ENCODE measurements at places on chromosomes 5 and 9.
A peak's percentile ranks its signal among the peaks of the same experiment; 100 is the strongest.

DNA sequence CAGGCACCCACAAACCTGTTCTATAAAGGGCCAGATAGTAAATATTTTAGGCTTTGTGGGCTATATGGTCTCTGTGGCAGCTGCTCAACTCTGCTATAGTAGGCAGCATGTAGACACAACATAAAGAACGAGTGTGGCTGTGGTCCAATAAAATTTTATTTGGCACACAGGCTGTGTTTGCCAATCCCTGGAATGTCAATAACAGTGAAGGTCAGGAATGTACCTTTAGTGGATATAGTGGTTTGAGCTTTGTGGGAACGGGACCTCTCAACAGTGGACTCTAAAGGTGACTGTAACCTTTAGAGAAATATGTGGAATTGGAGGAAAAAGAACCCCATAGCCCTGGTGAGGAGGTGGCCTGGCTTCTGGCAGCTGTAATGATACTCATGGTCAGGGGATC, 145.2 kb downstream of the MAST4 start:
- no peak for DNase-seq

GRCh38 chr5:172095368-172096206, 89.1 kb upstream of the FBXW11 start:
- DNase-seq, result no peak

GRCh38 chr5:172573120-172573882, 67.8 kb upstream of the NEURL1B start:
- no peak for DNase-seq

GRCh38 chr5:133319905-133320520, 268.2 kb downstream of the HSPA4 start:
- DNase-seq, result no peak

DNA sequence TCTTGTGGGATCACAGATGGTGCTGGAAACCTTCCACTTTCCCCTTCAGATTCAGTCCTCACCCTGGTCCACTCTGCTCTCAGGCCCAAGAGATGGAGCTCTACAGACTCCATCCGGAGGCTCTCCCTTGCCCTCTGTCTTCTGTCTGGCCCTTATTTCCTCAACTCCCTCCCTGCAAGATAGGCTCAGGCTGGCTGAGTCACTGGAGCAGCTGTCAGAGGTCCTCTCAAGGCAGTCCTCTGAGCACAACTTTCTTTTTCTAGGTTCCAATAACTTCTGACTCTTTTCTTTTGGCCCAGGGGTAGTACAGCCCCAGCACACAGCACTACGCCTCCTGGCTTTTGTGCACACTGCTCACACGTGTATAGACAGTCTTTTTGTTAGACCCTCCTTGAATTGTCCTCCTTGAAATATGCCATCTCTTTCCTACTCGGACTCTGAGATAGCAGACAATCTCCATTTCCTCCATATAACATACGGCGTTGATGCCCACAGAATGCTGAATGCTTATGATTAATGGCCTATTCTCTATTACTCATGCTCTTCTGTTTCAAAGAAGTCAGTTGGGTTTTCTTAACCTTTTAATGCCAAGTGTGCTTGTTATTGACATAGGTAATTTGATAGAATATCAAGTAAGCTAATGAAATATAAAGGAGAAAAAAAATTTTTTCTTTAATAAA, 193.1 kb downstream of the SLC12A2 start:
- no peak for DNase-seq

DNA sequence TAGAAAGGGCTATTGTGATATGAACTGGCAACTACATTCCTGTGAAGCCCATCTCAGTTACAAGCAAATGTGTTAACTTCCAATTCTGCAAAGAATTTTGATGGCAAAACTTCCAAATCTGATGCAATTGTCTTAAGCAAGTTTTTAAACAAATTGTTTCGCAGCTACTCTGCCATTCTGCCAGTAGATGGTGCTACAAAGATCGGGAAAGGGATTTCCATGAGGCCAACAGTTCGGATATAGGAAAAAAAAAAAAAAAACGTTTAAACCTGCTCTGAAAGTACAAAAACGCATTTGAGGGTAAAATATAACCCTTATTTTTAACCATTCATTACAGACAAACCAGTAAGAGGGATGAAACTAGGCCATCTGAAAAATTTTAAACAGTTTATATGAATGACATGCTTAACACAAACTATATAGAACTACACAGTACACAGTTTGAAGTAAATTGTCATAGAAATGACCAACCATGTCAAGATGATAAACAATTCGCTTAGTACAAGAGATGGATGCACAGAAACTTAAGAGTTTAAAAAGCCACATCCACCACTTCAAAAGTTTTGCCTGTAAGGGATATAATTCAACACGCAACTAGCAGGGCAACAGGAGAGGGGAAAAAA, 2.2 kb downstream of the HNRNPA0 start:
- DNase-seq, result peak; percentile 62

- DNase-seq, result no peak
Measured at GRCh38 chr9:14293801-14294200, 20.1 kb downstream of the NFIB start.

DNA sequence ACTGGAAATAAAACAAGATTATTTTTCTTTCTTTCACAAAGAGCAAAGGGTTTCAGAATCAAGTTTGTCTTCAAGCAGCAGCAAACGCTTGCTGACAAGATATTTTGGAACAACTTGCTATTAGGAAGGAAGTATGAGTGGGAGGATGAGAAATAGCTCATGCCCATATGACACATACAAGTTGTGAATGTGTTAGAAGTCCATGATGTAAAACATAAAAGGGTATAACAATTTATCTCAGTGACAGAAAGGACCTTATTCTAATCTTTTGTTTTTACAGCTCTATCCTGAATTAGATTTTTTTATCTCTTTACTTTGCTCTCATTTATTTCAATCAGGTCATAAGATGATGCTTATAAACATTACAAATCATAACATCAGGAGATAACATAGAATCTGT, 516.6 kb upstream of the MEF2C start:
- DNase-seq, result no peak

GRCh38 chr5:138605254-138605972, 30.2 kb upstream of the HSPA9 start:
- DNase-seq, result no peak

- no peak for DNase-seq
Measured at GRCh38 chr5:166750376-166750775, 1541.1 kb upstream of the WWC1 start.

DNA sequence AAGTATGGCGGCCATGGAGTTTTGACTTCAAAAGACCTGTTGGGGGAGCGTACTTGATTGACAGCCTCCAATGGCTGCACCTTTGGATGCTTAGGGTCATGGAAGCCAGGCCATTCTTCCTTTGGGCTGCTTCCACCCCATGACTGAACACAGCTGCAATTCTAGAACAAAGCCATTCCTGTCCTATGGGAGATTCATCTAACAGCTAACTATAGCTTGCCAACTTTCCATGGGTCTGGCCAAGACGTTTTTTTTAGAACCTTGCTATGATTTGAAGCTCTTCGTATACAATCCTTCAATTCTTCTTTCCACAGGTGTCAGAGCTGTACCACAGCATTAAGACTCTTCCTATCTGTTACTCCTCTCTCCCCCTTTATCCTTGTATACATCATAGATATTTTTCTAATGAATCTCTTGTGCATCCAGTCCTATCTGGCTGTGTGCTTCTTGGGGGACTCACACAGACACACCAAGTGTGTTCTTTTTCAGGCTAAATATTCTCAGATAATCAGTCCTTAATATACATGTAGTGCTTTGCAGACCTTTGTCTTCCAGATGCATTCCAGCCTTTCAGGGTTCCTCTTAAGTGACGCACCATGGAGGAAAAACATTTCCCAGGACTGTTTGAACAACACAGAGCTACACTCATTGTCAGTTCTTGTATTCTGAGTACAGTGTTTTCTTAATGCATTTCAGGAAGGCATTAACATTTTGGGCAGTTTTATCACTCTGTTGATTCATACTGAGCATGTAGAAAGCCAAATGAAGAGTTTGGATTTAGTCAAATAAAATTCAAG, 198.9 kb downstream of the TAF11L14 start:
- DNase-seq, result no peak

GRCh38 chr5:15124871-15125568, 253.4 kb upstream of the ANKH start:
- DNase-seq, result no peak

- DNase-seq, result no peak
Measured at GRCh38 chr5:58440901-58441460, 18.9 kb downstream of the PLK2 start.

DNA sequence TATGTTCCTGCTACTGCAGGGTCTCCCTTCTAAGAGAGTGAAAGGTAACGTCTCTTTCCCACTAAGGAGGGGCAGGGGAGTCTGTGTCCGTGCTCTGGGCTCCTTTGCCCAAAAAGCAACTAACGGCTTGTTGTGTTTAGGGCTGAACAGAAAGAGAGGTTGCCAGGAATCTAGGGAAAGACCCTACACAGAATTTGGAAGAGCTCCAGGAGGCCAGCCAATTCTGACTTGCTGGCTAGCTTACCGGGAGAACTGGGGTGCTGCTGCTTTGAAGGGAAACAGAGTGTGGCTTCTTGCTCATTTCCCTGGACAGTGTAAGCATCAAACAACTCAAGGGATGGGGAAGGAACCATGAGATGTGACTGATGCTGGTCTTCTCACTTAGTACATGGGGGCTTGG, 176.1 kb downstream of the GADD45G start:
- DNase-seq, result no peak

DNA sequence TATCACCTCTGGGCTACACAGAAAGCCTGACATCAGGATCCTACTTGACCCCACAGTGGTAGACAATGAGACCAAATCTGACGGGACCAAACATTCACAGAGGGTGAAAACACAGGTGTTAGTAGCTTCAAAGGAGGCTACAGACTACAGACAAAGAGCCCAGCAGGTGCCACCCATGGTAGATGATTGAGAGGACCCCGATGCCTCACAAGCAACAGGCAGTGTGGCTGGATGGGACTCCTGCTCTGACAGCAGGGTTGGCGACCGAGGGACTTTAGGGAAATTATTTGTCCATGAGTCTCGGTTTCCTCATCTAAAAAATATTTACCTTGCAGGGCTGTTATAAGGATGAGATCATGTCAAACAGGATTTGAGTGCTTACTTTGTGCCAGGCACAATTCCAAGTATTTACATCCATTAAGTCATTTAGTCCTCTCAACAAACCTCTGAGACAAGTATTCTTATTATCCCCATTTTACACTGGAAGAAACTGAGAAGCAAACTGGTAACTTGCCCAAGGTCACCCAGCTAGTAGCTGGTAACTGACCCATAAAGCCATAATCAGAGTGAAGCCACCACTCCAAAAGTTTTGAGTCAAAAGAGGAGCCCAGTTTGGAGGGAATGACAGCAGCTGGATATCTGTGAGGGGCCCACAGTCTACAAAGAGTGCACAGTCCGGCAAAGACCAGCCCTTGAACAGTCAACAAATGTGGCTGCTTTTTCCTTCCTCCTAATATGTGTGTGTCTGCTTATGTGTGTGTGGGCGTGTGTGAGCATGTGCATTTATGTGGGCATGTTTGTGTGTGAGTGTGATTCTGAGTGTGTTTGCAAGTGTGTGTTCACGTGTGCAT, 502.0 kb downstream of the BNC2 start:
- DNase-seq, result peak; percentile 60

- DNase-seq, result no peak
Measured at GRCh38 chr5:115260248-115260647, 2.4 kb downstream of the PGGT1B start.

- no peak for DNase-seq
Measured at GRCh38 chr9:35706951-35707350, 17.2 kb upstream of the TPM2 start.

DNA sequence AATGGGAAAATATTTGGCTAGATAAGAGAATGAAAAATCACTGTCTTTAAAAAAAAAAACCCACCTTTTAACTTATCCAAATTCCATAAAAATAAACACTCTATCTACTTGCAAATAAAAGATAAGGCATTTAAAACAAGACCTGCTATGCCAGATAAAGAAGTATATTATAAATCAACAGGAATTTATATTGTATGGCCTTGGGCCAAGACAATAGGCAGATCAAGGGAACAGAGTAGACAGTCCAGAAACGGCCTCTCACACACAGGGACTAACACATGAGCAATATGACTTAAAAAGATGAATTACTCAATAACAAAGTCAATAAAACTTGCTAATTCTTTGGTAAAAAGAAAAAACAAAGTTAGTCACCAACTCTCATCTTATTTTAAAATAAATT, 34.7 kb upstream of the ICE1 start:
- no peak for DNase-seq

Data from HS-5 (cell line).